ENCODE measurements at places on chromosomes 13 and 19.

- DNase-seq: no peak
These were observed 13.2 kb upstream of the CAMSAP3 start for GRCh38 chr19:7582446-7582845.

- DNase-seq: no peak
These were observed 45.0 kb upstream of the SLC15A1 start for GRCh38 chr13:98797456-98797855.

DNA sequence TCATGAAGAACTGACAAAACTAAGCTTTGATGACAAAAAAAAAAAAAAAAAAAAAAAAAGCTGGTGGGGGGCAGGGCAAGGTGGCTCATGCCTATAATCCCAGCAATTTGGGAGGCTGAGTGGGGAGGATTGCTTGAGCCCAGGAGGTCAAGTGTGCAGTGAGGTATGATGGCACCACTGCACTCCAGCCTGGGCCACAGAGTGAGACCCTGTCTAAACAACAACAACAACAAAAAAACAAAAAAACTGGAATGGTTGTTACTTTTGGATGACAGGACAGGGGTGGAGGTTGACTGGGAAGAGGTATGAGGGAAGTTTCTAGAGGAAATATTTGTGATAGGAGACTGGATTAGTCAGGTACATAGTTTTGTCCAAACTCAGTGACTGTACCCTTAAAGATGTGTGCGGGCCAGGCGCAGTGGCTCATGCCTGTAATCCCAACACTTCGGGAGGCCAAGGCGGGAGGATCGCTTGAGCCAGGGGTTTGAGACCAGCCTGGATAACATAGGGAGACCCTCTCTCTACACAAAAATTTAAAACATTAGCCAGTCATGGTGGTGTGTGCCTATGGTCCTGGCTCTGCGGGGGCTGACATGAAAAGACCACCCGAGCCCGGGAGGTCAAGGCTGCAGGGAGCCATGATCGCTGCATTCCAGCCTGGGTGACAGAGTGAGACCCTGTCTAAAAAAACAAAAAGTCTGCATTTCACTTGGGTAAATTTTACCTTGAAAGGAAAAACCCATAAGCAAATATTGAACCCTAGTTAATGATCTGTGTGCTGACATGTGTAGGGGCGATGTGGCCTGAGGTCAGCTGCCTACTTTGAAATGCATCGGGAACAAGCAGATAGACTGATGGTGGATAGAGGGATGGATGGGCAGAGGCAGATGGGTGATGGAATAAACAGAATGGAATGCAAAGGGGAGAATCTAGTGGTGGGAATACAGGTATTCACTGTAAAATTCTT is 37.0 kb downstream of the CERS4 start:
- DNase-seq: no peak

- no peak for DNase-seq
These were observed 285.9 kb downstream of the RFC3 start for GRCh38 chr13:34103854-34104253.

DNA sequence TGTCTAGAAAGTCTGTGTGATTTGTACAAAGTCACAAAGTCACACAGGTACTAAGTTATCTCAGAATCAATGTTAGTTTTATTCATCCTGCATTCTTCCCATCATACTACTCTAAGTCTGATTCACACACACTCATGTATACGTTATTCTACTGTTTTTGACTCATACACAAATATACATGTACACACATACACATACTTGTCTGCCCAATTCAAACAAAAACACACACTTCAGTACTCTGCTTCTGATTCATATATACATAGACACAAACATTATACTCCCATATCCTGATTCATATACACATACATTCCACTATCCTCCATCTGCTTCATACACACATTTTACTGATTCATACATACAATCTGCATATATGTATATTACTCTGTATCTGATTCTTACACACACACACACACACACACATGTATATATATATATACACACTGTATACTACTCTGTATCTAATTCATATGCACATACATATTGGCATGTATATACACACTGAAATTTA is 69.3 kb downstream of the KLF12 start:
- no peak for DNase-seq

- DNase-seq: no peak
These were observed 7.9 kb upstream of the C13orf46 start for GRCh38 chr13:113981611-113982295.

DNA sequence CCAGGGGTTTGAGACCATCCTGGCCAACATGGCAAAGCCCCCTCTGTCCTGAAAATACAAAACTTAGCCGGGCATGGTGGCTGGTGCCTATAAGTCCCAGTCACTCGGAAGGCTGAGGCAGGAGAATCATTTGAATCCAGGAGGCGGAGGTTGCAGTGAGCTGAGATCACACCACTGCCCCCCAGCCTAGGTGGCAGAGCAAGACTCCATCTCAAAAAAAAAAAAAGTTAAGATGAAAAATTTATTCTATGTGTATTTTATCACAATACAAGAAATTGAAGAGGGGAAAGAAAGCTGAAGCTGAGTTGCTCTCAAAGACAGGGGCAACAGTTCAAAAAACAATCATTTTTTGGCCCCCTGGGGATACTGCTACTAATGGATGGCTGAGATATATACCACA is 31.1 kb downstream of the INSR start:
- no peak for DNase-seq

DNA sequence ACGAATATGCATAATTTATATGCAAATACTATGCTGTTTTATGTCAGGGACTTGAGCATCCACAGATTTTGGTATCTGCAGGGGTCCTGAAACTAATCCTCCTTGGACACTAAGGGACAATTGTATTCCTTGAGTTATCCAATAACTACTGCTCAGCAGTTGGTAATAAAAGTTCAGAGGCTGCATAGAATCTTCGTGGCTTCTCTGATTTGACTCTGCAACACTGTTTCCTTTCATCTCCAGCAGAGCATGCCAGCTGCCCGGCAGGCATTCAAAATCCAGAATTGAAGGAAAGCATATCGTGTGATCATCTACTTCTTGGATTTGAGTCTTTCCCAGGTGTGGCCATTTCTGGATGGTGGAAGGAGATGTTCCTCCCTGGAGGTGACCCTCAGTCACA is 64.5 kb upstream of the MRI1 start:
- no peak for DNase-seq

All from NCI-H1694 treated with DMSO at 0.1 percent for 48 hours (cell line).